T-helper 17 cell (primary cell): ENCODE measurements at places on chromosomes 7 and 10. TPM values are rescaled to one million over a fixed set of nuclear protein-coding genes. Genes with fewer than 3 reads are reported as not detected.

GRCh38 chr7:152588350-152588749 is 87.6 kb downstream of the XRCC2 start:
- DNase-seq = no peak

GRCh38 chr7:11613292-11613930 is 218.6 kb downstream of the THSD7A start:
- no peak for DNase-seq

GRCh38 chr7:117818232-117818631 is 55.0 kb downstream of the CTTNBP2 start:
- no peak for DNase-seq

ANKRD7 gene
- not detected for total RNA-seq

CALHM2 gene
- total RNA-seq = 23.6 TPM

AUTS2 gene
- 84.2 TPM for total RNA-seq
